ENCODE measurements at places on chromosomes 7 and 10.

DNA sequence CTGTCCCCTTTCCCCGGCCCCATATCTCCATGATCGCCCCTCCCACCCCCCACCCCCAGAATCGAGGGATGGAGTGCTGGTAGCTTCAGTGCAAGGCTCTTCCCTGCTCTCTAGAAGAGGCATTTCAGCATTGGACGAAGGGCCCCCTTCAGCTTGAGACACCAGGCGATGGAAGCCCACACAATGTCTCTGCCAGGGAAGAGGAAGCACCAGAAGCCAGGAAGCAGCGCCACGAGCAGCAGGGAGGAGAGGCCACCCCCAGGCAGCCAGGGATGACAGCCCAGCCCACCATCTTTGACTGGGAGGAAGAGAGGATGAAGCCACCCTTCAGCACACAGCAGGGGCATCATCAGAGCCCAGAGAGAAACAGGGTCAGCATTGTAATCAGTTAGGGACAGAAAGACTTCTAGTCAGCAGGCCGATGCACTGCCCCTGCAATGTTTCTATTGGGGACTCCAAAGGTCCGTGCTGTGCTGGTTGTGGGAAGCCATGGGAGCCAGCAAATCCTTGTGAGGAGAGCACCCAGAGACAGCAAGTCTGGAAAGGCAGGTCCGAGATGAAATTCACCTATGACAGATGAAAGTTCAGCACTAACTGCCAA, 15.7 kb downstream of the TMEM72 start:
- DNase-seq: no peak

DNA sequence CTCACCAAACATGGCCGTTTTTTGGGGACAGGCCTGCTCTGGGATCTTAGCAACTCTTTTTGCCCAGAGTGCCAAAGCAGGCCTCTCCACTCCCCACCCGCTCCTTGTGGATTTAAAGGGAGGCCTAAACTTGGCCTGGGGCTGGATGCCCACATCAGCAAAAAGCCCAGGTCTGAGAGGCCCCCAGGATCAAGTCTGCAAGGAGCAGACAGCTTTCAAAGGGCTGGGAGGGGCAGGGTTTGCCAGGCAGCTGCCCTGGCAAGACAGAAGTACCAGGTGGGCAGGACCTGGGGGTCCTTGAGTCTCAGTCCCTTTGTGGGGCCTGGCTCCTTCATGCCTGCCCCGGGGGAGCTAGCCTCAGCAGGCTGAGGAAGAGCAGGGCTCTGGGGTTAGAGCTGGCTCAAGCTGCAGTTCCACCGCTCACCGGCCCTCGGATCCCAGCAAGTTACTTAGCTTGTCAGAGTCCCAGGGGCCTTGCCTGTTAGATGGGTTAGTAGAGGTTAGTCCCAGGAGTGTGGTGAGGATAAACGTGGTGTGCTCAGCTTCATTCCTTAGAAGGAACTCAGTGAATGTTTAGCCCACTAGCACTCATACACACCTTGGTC, 56.2 kb downstream of the ARHGAP22 start:
- no peak for DNase-seq

- DNase-seq: no peak
These were observed 13.3 kb downstream of the SLC35G1 start for GRCh38 chr10:93907059-93907458.

- no peak for DNase-seq
These were observed 31.4 kb downstream of the EN2 start for GRCh38 chr7:155489158-155489840.

- DNase-seq: no peak
These were observed 176.8 kb downstream of the TWIST1 start for GRCh38 chr7:18940593-18941134.

DNA sequence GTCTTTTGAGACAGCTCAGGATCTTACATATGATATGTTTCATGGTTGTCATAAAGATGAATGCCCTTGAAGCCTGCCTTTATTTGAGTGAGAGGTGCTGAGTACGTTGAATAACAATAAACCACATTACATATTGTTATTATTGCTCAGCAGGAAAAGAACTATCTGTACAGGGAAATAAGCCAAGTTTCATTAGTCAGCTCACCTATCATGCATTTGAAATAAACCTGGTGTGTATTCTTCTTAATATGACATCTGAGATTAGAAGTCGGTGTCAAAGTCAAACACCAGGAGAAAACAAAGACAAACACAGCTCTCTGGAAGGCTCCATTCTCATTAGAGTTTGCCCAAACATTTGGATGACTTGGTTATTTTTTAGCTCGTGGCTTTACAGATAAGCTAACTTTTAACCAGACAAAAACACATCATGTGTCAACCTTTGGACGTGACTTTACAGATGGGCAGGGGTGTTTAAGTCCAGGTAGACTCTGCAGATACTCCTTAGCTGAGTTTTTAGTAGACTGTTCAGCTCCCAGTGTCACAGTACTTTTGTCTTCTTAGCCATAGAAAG, 71.2 kb upstream of the AOAH start:
- DNase-seq: no peak

DNA sequence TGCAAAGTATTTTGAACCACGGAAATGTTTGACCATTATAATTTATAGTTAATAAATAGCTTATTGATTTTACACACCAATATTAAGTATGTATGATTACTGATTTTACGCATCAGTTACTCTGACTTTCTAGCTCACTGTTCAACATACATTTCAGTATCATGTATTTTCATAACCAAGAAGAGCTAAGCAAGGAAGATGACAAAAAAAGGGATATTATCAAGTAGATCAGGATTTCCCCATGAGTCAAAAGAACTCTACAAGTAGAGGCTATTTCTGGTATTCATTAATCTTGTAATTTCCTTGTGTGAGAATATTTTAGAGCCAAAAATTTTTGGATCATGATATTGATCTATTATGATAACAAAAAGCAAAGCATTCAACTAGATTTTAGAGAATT, 131.6 kb downstream of the AGMO start:
- no peak for DNase-seq

GRCh38 chr7:93148144-93148543, at the start of gene SAMD9L:
Gene SAMD9L, minus strand, starts transcription at chr7:93148385. Its CDS starts 12,414 bp downstream, at chr7:93135971.
- DNase-seq: no peak

DNA sequence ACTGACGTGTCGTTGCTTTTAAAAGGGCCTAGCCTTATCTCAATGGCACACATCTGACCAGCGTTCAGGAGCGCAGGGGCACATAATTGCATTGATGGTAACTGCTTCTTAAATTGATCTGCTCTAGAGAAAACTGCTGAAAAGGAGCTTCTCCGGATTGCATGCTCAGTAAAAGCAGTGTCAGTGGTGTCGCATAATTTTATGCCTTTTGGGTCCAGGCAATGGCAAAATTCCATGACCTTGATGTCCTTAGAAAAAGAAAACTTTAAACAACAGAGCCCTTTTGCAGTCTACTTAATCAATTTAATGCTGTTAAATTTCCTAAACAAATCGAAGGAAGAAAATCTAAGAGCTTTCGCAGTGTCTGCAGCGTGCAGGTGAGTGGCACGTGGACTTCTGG, 75.7 kb downstream of the PTPRE start:
- no peak for DNase-seq

GRCh38 chr10:5553400-5554170, 28.8 kb downstream of the CALML3 start:
- no peak for DNase-seq

DNA sequence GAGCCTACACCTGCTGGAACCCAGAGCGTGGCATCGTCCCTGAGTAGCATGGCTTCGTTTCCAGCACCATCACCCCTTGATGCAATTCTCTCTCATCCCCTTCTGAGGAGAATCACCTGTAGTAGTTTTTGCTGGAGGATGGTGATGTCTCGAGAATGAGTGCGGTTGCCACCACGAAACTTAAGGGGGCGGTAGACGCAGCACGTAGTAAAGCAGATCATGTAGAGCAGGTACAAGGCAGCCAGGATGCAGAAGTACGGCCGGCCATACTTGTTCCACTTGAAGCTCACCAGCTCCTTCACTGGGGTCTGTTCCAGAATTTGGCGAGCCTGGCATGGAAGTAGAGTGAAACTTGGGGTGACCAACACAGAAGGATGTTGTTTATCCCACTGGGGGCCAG, 8.1 kb downstream of the TRPV5 start:
- no peak for DNase-seq

DNA sequence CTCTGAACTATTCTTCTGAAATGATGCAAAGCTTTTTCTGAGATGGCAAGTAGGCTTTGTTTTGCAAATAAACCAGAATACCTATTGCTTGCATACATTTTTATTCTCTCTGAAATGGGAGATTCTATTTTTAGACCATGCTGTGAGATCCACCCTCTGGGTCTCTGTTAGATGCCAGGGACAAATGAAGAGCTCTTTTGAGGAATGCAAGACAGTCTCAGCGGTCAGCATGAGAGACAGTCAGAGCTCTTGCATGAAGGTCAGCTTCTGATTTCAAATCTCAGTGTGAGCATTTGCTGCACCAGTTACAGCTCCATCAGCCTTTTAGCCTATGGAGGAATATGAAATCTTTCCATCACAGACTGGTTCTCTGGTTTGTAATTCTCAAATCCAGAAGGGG, 429.9 kb upstream of the KLF6 start:
- no peak for DNase-seq

DNA sequence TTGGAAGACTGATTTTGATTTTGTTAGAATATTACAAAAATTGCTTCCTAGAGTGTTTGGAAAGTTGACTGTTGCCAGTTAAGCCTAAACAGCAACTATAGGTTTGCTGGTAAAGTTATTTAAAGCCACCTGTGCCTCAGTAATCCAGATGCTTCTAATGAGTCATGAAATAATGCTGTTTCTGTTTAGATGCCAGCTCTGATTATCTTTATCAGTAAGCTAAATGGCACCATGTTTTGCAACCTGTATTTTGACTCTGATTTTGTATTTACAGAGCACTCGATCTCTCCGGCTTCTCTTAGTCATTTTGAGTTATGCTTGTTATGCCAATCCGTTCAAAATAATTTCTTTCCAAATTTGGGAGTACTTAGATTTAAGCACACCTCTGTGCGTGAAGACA, 366.1 kb downstream of the EXOC4 start:
- DNase-seq: no peak

GRCh38 chr7:76206633-76207032, 4.9 kb downstream of the SRRM3 start:
- no peak for DNase-seq

DNA sequence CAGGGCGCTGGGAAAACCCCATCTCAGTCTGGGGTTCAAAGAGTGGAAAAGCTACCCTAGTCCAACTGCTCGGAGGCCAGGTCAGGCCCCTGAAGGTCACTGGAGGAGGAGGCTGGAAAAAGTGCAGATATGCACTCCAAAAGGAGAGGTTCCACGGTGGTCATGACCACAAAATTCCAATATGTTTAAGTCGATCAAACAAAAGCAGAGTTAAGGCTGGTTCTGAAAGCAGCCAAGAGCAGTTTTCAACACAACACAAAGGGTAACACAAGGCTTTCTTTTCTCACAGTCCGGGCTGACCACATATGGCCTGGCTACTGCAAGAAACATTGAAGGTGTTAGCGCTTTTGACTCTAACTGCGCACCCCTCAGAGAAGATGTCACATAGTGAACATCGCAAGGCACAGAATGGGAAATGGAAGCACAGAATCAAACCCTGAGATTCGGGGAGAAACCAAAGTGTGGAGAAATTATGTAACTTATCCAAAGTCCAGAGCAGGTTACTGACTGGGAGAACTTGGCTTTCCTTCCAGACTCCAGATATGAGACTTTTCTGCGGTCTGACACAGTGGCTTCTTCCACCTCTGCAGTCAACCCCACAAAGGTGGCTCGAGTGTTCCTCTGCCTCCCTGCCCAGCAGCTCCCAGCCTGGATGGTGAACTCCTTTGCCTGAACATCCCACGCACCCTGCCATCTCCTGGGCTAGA, 1.3 kb upstream of the GRB10 start:
- DNase-seq: no peak

DNA sequence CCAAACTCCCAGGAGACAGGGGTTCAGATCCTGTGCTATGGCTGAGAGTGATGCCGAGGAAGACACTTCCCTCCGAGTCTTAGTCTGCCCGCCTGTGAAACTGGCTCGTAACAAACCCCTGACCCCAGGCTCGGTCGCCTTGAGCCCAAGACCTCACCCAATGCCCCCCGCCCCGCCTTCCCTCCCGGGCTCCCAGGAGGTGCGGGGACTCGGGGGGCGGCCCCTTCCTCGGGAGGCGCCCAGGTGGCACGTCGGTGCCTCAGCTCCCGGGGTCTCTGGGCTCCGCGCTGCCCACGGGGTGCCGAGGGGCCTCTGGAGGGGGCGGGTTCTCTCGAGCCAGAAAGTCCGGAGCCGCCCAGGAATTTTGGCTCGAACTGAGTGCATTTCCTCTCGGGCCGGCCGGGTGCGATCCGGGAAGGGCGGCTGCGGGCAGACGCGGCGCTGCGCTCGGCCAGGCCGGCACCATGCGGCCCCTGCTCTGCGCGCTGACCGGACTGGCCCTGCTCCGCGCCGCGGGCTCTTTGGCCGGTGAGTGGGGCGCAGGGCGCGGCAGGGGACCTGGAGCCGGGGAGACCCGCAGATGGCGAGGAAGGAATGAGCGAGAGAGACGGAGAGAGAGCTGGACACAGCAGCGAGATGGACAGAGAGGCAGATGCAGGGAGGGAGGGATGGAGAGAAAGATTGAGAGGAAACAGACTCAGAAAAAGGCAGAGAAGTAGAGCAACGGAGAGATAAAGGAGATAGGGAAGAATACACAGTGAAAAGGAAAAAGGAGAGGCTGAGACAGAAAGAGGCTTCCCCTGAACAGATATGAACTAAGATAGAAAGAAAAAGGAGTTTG, at the start of gene PLAC9:
TSS of gene PLAC9 (plus strand) at position 432 of the 841 bp plus-strand sequence. CDS start at position 465, 33 bp downstream.
- DNase-seq: no peak

- no peak for DNase-seq
These were observed 7.3 kb upstream of the KLHDC10 start for GRCh38 chr7:130063036-130063435.

DNA sequence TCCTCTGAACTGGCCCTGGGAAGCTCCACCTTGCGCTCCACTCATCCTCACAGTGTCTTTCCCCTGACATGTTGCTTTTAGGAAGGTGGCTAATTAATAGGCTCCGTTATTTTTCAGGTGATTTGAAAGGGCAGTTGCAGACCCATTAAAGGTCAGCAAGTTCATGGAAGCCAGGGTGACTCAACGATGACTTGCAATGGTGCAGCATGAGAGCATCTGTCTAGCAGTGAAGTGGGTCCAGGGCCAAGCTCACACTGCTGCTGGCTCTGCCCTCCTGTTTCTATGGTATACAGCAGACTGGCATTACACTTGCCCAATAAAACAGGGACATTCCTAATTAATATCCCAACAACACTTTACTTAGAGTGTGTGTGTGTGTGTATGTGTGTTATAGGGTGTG, 68.8 kb upstream of the WDR11 start:
- DNase-seq: no peak

All from AG09309 (cell line).